NCI-H2081 treated with DMSO at 0.1 percent for 48 hours (cell line): ENCODE measurements at places on chromosomes 5 and 9.

GRCh38 chr5:151047814-151048425 is 27.5 kb downstream of the GPX3 start:
- no peak for DNase-seq

GRCh38 chr5:61339764-61340163 is 7.7 kb downstream of the ZSWIM6 start:
- DNase-seq = no peak

DNA sequence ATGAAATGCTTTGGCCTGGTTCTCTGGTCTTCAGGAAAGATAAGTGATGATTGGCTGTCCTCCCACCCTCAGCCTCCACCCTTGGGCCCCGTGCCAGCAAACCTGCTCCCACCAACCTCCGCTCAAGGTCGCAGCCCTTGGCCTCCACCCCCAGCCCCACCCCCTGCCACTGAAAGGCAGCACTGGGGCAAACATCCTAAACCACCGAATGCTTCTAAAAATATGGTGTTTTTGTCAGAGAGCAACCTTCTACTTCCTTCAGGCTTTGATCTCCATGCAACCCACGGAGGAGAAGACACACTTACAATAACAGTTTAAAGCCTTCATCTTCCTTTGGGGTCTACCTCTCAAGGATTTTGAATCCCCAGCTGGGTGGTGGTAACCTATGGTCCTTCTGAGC is 24.0 kb upstream of the TCF7 start:
- no peak for DNase-seq

DNA sequence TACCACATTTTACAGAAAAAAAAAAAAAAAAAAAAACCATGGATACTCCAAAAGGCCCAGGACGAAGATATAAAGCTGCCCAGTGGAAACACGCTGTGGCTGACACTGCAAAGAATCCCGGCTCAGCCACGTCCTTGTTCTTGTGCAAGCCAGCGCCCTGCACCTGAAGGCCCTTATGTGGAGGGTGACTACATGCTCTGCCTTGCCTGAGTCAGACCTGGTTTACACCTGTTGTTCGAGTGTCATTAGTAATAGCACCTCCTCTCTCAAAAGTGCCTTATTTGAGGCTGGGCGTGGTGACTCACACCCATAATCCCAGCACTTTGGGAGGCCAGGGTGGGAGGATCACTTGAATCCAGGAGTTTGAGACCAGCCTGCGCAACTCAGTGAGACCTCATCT is 54.3 kb upstream of the ZSWIM6 start:
- DNase-seq = no peak

- DNase-seq = no peak
Measured at GRCh38 chr5:4023753-4024335, 428.2 kb downstream of the IRX1 start.

DNA sequence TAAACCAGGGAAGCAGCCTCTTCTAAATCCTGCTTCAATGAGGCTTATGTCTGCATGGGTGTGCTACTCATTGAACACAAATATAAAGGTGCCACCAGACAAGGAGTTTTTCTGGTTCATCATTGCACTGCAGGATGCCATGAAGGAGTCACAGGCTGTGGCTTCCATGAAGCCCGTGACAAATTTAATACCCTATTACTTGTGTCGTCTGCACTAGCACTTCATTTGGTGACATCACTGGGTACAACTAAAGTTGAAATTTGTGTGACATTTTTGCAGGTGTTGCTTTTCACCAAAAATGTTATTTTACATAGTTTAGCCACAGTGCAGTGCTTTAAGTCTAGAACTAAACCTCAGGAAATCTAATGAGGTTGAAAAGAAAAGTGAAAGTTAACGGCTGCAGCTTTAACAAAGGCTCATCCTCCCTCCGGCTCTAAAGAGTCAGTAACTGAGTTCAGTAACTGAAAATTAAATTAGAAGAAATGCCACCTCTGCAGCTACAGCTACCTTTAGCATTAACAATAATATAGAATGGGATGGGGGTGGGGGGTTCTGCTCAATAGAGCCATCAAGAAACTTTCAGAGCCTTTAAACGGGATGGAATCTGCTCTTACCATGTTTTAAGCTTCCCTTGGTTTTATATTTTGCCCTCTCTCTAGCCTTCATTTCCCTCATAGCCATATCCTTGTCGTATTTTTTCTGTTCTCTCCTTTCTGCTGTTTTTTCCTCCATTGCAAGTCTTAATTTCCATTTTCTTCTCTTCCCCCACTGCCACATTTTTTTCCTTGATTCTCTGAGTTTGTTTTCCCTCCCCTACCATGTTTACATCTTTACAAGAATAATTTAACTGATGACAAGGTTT is 233.8 kb upstream of the TMEM161B start:
- DNase-seq = no peak

- no peak for DNase-seq
Measured at GRCh38 chr9:33524306-33524947, 376 bp downstream of the ANKRD18B start.

GRCh38 chr5:156124708-156125107 is 202.3 kb upstream of the SGCD start:
- no peak for DNase-seq

- DNase-seq = no peak
Measured at GRCh38 chr5:95178046-95178651, 106.7 kb downstream of the MCTP1 start.

GRCh38 chr9:125544988-125545651 is 161.9 kb downstream of the MAPKAP1 start:
- DNase-seq = no peak

GRCh38 chr9:131049829-131050715 is 41.1 kb downstream of the LAMC3 start:
- DNase-seq = no peak

- DNase-seq = no peak
Measured at GRCh38 chr5:72895758-72896157, 60.1 kb upstream of the FCHO2 start.

DNA sequence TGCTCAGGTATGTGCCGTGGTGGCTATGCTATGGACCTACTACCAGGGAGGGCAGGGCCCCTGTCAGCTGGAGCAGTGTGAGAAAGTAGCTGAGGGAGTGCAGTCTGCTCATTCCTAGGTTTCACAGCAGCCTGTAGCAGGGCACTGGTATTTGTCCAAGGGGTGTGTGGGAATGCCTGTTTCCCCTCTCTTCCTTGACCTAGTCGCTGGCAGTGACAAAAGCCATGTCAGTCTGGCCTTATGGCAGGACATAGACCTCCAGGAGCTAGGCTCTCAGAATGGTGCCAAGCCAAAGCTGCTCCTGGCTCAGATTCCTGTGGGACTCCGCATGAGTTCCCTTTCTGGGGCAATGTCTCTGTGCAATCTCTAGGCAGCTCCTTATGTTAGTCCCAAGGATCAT is 253.9 kb upstream of the TYRP1 start:
- DNase-seq = no peak

DNA sequence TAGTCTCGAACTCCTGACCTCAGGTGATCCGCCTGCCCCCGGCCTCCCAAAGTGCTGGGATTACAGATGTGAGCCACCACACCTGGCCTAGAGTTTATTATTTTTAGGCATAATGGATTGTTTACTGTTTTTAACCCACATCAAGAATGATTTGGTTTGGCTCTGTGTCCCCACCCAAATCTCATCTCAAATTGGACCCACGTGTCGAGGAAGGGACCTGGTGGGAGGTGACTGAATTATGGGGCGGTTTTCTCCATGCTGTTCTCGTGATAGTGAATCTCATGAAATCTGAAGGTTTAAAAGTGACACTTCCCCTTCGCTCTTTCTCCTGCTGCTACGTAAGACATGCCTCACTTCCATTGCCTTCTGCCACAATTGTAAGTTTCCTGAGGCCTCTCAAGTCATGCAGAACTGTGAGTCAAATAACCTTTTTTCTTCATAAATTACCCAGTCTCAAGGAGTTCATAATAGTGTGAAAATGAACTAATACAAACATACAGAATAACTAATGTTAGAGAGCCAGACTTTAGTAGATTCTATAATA is 88.2 kb downstream of the RICTOR start:
- no peak for DNase-seq

GRCh38 chr5:132762246-132763000 is 14.6 kb downstream of the SEPTIN8 start:
- DNase-seq = no peak
